GM12878 (cell line): ENCODE measurements at places on chromosomes 11 and 22. TPM values are rescaled to one million over a fixed set of nuclear protein-coding genes. Genes with fewer than 3 reads are reported as not detected.

DNA sequence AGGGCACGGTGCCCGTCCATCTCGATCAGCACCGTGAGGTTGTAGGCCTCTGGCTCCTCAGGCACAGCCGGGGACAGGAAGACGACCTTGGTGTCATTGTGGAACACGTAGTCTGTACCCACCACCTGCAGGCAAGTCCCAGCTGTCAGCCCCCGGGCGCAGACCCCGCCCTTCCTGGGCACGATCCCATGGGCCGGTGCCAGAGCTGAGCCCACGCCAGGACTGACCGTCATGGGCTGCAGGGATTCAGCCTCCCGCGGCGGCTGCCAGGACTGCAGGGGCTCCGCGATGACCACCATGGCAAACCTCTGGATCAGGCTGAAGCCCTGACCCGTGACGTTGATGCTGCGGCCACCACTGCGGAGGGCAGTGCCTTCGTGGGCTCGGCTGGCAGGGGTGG is 11.8 kb upstream of the MAPK11 start:
- H3K27ac ChIP-seq = no peak overlapping the region
- no peaks in the 10 kb centered on the region; the same call in 1 of the 2 replicates for H3K36me3 ChIP-seq
- H3K4me3 ChIP-seq = no peak overlapping the region
- no peaks in the 10 kb centered on the region for H3K27me3 ChIP-seq

GRCh38 chr22:38481162-38481870 is 13.4 kb downstream of the KDELR3 start:
- no peaks in the 10 kb centered on the region for H3K4me1 ChIP-seq
- no peak for DNase-seq
- H3K27me3 ChIP-seq = no peaks in the 10 kb centered on the region
- H3K27ac ChIP-seq = no peak overlapping the region
- no peak overlapping the region for H3K4me3 ChIP-seq

The MS4A3 gene
- 0.13 TPM in 1 of 2 replicates, not detected in the other for total RNA-seq

DNA sequence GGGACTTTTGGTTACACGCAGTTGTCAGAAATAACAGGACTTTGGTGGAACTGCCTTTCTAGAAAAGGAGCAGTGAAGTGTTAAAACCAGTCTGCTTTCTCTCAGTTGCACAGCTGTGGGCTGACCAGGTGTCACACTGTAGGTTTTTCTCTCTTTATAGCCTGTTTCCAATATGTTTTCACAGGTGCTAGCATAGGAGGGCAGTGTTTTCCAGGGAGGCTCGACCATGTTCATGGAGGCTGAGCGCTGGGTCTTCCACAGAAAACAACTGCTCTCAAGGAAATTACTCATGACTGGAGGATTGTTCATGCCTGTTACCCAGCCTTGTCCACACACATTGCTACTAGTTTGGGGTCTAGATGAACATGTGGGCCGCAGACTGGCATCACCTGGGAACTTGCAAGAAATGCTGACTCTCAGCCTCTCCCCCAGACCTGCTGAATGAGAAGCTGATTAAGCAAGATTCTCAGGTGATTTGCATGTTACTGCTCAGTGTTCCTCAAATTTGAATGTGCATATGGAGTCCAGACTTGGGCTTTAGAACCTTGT is 157.7 kb downstream of the MAML2 start:
- no peaks in the 10 kb centered on the region for H3K36me3 ChIP-seq
- no peak overlapping the region for H3K4me3 ChIP-seq
- H3K27me3 ChIP-seq = no peaks in the 10 kb centered on the region
- H3K27ac ChIP-seq = peak overlapping the region; percentile 90
- DNase-seq = peak; percentile 75

DNA sequence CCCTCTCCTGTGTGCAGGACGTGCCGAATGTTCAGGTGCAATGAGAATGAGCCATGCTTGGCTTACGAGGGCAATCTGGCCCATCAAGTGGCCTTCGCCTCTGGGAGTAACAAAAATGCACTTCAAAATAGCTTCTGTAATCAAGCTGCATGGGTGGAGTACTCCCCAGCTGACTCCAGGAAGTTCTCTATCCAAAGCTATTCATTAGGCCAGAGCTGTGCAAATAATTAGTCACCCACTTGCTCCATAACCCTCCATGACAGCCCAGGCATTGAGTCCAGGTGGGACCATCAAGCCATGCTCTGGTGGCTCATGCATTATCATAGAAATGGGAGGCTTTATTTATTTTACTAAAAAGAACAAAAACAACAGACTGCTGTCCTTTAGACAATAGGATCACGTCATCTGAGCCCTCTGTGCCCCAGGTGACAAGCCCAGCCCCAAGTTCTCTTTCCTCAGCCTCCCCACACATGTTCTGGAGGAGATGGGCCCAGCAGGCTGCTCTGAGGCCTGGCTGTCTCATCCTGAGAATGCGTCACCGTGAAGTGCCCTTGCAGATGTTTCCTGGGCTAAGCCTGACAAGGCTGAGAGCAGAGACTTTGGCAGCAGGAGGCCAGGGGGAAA is 244.7 kb downstream of the ETS1 start:
- peak; percentile 39 for DNase-seq
- H3K27ac ChIP-seq = no peak overlapping the region
- peaks cover 19% of the 10 kb centered on the region for H3K4me1 ChIP-seq
- no peaks in the 10 kb centered on the region for H3K36me3 ChIP-seq

The CBL gene
- total RNA-seq = 25.4 and 27.1 TPM in 2 replicates

The OR10G6 gene
- not detected in 2 replicates for total RNA-seq
